Panc1 (cell line): ENCODE measurements at places on chromosomes 3 and 15.

DNA sequence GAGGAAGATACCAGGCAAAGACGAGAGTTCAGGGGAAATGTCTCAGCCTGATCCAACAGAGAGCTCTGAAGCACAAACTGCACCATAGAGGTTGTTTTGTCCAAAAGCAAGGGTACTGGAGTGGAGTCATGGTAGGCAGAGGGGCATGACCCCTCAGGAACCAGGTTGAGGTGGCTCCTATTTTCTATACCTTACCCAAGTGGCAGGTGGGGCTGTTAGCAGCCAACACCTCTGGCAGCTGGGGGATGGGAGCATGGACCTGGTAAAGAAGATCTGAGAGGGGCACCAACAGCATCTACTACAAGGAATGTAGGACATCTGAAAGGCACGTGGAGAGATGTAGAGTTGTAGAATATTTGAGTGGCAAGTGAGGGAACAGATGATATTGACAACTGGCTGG, 85.2 kb downstream of the GAP43 start:
- DNase-seq = no peak

DNA sequence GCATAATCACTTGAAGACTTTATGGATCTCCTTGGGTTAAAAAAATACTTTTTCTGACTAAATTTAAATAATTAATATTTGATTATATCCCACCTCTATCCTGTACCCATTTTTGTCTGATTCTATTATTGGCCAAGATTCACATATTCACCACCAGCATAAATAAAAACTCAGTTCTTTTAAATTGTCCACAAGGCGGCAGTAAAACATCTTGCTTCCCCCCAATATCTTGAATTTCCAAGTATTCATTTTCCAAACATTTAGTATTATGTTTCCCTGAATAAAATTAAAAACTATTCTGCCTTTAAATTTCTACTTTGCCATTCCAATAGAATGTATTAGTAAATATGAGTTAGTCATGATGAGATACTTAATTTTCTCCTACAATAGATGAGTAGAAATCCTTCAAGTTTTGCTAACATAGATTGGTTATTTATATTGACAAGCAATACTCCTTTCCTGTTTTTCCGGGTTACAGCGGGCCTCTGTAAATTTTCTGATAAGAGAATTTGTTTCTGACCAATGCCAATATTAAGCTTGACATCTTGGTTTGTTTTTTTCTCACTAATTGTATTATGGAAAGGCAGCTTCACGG, 218.7 kb upstream of the MDFIC2 start:
- no peak for DNase-seq

DNA sequence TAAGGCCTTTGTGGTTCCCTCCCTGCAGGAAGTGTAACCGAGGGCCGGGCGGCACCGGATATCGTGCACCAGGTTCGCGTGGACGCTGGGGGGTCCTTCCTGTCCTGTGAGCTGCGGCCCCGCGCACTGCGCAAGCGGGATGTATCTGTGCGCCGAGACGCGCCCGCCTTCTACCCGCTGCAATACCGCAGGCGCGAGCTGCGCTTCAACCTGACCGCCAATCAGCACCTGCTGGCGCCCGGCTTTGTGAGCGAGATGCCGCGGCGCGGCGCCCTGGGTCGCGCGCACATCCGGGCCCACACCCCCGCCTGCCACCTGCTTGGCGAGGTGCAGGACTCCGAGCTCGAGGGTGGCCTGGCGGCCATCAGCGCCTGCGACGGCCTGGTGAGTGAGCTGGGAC, 35.9 kb downstream of the SAXO2 start:
- DNase-seq = no peak

GRCh38 chr3:18393906-18394305, 31.2 kb downstream of the SATB1 start:
- DNase-seq = no peak

DNA sequence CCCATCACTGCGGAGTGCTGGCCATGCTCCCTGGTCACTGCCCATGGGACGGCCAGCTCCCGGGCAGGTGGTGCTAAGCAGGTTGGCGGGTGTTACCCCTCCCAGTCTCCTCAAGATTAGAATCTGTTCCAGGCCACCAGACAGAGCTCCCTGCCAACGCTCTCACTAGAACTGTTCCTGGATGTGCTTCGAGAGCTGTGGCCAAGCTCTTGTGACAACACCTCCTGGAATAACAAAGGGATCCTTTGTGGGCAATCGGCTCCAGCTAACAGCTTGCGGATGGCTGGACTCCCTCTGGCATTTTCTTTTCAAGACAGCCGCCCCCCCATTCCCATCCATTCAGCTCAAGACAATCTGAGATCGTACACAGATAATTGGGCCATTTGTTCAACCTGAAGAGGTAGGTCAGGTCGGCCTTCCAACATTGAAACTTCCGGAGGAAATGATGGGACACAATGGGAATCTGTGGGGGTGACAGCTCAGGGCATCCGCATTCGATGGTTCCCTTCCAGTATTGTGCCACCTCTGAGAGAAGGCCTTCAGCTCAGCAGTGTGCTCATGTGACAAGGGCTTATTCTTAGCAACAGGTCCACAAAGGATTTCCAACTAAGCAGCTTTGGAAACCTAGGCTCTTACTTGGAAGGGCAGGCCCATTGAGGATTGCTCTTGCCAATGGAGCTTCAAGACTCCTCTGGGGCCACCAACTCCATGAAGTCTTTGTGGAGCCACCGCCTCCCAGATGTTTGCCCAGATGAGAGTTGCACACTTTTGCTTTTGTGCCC, 11.6 kb upstream of the EPHB3 start:
- no peak for DNase-seq

DNA sequence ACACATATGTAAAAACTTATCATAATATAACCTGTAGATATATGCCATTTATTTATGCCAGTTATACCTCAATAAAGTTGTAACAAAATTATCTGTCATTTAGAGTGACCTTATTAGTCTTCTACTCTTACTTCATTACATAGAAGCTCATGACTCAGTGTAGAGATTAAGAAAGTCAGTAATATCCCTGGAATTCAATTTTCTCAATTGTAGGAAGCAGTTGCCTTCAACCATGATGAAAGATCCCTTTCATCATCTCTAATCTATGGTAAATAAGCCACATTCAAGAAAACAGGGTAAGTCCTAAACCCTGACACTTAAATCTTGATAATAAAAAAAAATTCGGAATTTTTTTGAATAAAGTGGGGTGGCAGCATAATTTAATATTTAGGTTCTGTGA, 216.5 kb upstream of the PEX5L start:
- no peak for DNase-seq

- DNase-seq = no peak
Measured at GRCh38 chr3:170502297-170502696, 83.6 kb downstream of the SLC7A14 start.

DNA sequence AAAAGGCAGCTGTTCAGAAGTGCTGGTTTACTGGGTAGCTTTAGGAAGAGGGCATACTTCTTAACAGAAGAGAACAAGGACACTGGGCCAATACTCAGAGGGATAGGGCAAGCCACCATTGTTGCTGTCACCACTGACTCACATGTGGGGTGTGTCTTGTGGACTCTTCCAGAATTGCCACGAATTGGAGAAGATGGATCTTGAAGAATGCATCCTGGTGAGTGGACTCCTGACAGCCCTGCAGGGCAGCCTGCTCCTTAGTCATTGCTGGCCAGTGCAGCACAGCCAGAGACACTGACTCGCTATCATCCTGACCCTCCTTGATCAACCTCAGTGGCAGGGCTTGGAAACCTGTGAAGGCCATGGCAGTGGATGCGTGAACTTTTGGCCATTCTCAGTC, 62.3 kb downstream of the UBP1 start:
- DNase-seq = no peak

GRCh38 chr3:94246171-94246570, 183.3 kb downstream of the NSUN3 start:
- no peak for DNase-seq

DNA sequence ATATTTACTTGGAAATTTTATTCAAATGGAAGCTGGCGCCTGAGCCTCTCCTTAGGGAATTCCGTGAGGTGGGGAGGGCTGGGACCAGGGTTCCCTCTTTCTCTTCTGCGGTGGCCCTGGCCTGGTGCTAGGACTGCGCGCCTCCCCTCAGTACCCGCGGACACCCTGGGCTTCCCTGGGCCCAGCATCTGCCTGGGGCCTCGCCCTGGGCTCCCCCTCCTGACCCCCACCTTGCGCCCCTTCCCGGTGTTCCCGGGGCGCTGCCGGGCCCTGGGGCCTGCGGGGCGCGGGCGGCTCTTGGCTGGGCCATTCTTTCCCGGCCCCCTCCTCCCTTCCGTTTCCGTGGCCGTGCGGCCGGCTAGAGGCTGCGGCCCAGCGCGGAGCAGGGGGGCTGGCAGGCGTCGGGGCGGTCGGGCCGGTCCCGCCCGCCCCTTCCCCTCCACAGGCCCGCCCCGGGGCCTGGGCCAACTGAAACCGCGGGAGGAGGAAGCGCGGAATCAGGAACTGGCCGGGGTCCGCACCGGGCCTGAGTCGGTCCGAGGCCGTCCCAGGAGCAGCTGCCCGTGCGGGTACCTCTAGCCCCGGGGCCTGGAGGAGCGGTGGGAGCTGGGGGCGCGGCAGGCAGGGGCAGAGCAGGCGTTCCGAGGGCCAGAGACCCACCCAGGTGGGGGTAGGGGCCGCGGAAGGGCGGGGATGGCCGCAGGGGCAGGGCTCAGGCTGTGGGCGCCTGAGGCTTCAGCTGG, at the start of gene FES:
FES (plus strand) TSS at position 529 of the 743 bp plus-strand sequence. CDS start 542 bp downstream, outside the sequence.
- no peak for DNase-seq

DNA sequence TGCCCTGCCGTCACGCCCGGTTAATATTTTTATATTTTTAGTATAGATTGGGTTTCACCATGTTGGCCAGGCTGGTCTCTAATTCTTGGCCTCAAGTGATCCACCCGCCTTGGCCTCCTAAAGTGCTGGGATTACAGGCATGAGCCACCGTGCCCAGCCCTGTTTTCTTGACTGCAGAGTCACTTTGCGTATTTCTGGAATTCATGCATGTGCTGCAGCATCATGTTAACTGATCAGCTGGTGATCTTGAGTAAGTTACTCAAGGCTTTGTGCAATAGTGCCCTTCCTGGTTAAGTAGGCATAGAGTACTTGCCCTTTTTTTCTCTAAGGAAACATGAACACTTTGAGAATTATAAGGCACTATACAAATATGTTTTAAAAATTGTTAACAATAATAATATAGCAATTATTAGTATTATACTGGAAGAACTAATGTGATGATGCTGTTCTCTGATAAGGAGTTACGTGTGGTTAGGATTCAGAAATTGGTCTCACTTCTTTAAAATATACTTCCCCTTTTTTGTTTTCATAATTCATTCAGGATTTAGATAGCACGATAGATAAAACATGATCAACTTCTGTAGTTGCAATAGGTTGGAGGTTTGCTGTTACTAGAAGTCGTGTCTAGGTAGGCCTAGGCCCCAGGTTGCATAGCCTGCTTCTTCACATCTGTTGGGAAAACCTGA, 33.6 kb downstream of the GPR171 start:
- DNase-seq = no peak

DNA sequence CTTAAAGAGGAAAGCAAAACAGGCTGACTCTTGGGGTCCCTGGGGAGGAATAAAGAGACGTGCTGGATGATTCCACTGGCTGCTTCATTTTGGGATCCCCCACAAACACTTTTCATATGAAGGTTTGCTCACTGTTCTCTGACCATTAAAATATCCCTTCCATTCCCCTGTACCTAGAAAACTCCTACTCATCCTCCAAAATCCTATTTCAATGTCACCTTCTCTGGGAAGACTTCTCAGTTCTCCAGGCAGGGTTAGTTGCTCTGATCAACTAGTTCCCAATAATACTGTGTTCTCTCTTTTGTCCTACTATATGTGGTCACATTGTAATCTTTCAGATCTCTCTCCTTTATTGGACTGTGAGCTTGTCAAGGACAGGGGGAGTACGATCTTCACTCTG, 19.0 kb downstream of the LARP6 start:
- no peak for DNase-seq

DNA sequence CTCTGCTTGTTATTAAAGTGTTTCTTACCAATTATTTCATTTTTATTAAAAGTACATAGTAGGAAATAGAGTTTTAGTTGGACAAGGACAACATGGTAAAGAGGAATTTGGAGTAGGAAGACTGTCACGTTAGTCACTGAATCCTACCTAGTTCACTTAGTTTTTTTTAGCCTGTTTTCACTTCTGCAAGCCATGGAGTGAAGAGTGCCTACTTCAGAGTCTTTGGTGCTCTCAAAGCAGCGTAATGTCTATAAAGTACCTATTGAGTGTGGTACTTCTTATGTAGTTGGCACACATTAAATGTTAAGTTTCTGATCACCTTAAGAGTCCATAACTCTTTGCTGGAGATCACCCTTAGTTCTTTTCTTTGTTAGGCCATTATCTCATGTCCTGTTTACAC, 78.7 kb downstream of the LPP start:
- DNase-seq = no peak

DNA sequence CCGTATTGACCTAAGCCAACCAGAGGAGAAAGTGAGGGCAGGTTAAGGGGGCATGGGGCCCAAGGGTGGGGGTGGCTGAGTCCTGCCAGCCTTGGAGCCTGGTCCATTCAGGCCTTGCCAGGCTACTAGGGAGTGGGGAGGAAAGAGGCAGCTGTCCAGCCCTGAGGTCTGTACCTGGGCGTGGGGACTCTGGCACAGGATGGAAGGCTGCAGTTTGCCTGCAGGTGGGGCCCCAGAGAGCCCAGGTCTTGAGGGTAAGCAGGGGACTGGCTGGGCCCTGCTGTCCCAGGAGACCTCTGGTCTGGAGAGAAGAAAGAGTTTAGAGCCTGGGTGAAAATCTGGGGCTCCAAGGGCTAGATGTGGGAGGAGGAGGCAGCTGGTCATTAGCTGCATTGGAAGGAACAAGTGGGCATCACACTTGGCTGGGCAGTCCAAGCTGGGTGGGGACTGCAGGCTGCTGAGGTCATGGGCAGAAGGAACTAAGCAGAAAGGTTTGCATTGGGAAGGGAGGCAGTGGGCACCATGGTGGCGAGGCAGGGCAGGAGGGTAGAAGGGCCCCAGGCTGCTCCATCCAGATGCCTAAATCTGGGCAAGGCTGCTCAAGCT, 108.4 kb downstream of the OXNAD1 start:
- no peak for DNase-seq

GRCh38 chr3:194688200-194688740, 2.6 kb downstream of the FAM43A start:
- DNase-seq = no peak

- no peak for DNase-seq
Measured at GRCh38 chr15:70196372-70197316, 98.9 kb upstream of the TLE3 start.

- DNase-seq = no peak
Measured at GRCh38 chr3:126367316-126367805, 10.2 kb upstream of the KLF15 start.

GRCh38 chr3:108804966-108805365, 17.6 kb upstream of the TRAT1 start:
- no peak for DNase-seq
